Chondrocyte (in vitro differentiated cells): ENCODE measurements at places on chromosomes 7 and 10. TPM values are rescaled to one million over a fixed set of nuclear protein-coding genes. Genes with fewer than 3 reads are reported as not detected.
A peak's percentile ranks its signal among the peaks of the same experiment; 100 is the strongest.

GRCh38 chr7:106216517-106216922, 68.3 kb downstream of the NAMPT start:
- no peaks in the 10 kb centered on the region for H3K36me3 ChIP-seq
- H3K27ac ChIP-seq = peak overlapping the region; percentile 92
- H3K4me1 ChIP-seq = peaks cover 21% of the 10 kb centered on the region
- no peak for DNase-seq
- H3K4me3 ChIP-seq = no peak overlapping the region

DNA sequence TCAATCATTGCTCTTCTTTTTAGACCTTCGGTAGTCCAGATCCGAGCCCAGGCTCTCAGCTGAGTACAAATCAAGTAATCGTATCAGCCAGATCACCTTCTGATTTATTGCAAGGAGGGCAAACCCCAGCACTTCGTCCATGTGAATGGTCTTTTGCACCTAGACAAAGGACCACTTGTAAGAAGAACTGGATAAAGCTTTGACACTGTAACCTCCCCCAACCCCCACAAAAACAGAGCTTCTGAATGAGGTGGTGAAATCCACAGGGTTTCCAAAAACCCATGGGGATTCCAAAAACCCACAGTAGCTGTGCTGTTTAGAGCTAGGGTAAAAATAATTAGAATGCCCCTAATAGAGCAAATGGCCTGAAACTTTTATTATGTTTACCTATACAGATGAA, 148.8 kb upstream of the ODAD2 start:
- DNase-seq = no peak
- H3K27ac ChIP-seq = no peak overlapping the region
- H3K4me1 ChIP-seq = peaks cover 4% of the 10 kb centered on the region
- H3K4me3 ChIP-seq = no peak overlapping the region
- H3K27me3 ChIP-seq = no peaks in the 10 kb centered on the region

DNA sequence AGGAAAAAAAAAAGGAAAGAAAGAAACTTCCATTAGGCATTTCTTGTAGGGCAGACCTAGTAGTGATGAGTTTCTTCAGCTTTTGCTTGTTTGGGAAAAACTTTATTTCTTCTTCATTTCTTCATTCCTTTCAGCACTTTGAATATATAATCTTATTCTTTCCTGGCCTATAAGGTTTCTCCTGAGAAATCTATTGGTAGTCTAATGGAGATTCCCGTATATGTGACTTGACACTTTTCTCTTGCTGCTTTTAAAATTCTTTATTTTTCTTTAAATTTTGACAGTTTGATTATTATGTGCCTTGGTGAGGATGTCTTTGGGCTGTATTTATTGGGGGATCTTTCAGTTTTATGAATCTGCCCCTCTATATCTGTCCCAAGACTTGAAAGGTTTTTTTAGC, 3.9 kb upstream of the BTAF1 start:
- H3K27me3 ChIP-seq = peaks cover 2% of the 10 kb centered on the region
- H3K36me3 ChIP-seq = peaks cover 2% of the 10 kb centered on the region
- peaks cover 12% of the 10 kb centered on the region for H3K4me1 ChIP-seq
- H3K27ac ChIP-seq = no peak overlapping the region
- DNase-seq = no peak

DNA sequence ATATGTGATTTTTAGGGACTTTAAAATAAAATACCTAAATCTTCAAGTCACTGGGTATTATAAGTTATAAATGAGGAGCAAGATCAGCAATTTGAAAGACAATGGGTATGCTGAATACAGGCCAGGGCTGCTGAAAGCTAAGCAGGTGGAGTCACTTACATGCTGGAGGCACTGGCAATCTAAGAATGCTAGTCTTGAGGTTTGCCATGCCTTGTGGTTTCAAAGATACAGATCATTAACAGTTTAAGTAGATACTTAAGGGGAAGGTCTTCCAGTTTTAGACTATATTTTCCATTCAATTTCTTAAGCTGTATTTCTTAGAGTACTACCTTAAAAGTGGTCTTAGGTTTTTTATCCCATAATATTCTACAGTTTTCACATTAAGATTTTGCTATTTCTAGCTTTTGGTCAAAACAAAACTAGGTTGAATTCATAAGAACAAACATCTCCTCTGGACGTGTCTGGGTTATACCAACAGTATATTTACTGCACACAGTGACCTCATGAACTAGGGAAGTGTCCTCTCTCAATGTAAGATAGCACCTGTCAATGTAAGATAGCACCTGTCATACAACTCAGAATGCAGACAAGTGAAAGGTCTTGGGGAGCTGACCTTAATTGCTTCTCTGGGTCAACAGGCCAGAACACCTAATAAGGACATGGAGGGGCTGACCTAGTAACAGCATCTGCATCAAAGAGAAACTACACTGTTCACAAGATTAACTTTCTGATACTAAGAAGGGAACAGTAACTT, 2.0 kb downstream of the SRI start:
- H3K27me3 ChIP-seq = no peaks in the 10 kb centered on the region
- no peak overlapping the region for H3K27ac ChIP-seq
- no peak for DNase-seq
- peak overlapping the region; percentile 82 for H3K4me3 ChIP-seq

DNA sequence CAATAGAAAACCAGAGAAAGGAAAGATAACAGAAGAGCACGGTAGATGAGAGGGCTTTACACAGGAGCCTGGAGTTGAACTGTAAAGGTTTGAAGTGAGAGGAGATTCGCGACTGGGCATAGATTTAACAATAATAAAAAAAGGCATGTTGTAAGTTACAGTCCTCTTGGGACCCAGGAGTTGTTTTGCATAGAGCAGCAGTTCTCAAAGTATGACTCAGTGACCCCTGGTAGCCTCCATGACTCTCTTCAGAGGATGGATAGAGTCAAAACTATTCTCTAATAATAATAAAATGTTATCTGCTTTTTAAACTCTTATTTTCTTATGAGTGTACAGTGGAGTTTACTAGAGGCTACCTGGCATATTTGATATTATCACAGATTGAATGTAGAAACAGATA, 262.3 kb downstream of the SORCS3 start:
- no peak overlapping the region for H3K27ac ChIP-seq
- H3K36me3 ChIP-seq = no peaks in the 10 kb centered on the region
- peaks cover 3% of the 10 kb centered on the region for H3K27me3 ChIP-seq

DNA sequence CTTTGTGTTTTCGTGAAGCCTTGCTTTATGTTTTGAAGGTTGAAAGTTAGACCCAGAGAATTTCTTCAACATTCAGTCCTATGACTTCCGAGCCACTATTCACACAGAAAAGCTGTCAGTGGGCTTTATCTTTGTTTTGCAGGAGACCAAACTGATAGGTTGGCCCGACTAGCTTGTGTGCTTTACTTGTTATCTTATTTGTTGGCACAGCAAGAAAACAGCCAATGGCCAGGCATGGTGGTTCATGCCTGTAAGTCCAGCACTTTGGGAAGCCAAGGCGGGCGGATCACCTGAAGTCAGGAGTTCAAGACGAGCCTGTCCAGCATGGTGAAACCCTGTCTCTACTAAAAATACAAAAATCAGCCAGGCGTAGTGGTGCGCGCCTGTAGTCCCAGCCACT, 16.0 kb upstream of the GDI2 start:
- H3K4me3 ChIP-seq = no peak overlapping the region
- no peaks in the 10 kb centered on the region for H3K27me3 ChIP-seq
- H3K4me1 ChIP-seq = no peaks in the 10 kb centered on the region
- no peaks in the 10 kb centered on the region for H3K36me3 ChIP-seq
- peak; percentile 48 for DNase-seq

GRCh38 chr10:102208311-102209035, 17.6 kb upstream of the ELOVL3 start:
- peaks cover 4% of the 10 kb centered on the region for H3K4me1 ChIP-seq
- peaks cover 2% of the 10 kb centered on the region for H3K27me3 ChIP-seq
- DNase-seq = no peak
- H3K27ac ChIP-seq = no peak overlapping the region
- H3K4me3 ChIP-seq = no peak overlapping the region

DNA sequence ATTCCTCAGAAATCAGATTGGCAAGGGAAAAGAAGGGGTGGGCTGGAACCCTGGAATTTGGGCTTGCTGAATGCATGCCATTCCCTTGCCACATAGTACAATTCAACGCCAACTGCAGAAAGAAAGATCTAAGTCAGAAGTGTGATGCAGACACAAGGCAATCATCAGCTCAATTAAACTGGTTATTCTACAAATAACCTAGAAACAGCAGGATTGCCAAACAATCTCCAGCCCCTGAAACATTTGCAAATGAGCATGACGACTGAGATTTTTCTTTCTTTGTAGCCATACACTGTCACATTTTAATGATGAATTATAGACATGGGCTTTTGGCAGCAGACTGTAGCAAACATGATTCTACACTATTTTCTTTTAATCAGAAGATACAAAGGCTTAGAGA, 16.5 kb upstream of the CREB5 start:
- no peak overlapping the region for H3K4me3 ChIP-seq
- no peak for DNase-seq
- no peaks in the 10 kb centered on the region for H3K4me1 ChIP-seq
- peaks cover 9% of the 10 kb centered on the region for H3K27me3 ChIP-seq
- no peak overlapping the region for H3K27ac ChIP-seq

DNA sequence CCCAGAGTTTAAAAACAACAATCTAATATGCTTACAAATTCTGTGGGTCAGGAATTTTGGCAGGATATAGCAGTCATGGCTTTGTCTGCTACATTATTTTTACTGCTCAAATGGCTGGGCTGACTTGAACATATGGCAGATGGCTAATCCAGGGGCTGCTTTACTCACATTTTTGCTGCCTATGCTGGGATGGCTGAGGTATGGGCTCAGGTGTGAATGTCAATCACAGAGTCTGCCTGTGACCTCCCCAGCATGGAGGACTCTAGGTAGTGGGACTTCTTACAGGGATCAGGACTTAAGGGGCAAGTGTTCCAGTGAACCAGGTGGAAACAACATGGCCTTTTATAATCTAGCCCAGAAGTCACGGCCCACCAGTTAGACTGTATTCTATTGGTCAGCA, 4.4 kb upstream of the FKBP9 start:
- H3K36me3 ChIP-seq = no peaks in the 10 kb centered on the region
- H3K4me1 ChIP-seq = peaks cover 4% of the 10 kb centered on the region

- H3K27ac ChIP-seq = no peak overlapping the region
- no peak for DNase-seq
- peaks cover 2% of the 10 kb centered on the region for H3K27me3 ChIP-seq
- no peaks in the 10 kb centered on the region for H3K36me3 ChIP-seq
Observed at GRCh38 chr10:11721806-11722205, 20.4 kb upstream of the ECHDC3 start.

GRCh38 chr7:30231271-30231670, 53.1 kb upstream of the ZNRF2 start:
- no peaks in the 10 kb centered on the region for H3K36me3 ChIP-seq
- H3K27ac ChIP-seq = no peak overlapping the region
- DNase-seq = no peak
- peaks cover 15% of the 10 kb centered on the region for H3K4me1 ChIP-seq

DNA sequence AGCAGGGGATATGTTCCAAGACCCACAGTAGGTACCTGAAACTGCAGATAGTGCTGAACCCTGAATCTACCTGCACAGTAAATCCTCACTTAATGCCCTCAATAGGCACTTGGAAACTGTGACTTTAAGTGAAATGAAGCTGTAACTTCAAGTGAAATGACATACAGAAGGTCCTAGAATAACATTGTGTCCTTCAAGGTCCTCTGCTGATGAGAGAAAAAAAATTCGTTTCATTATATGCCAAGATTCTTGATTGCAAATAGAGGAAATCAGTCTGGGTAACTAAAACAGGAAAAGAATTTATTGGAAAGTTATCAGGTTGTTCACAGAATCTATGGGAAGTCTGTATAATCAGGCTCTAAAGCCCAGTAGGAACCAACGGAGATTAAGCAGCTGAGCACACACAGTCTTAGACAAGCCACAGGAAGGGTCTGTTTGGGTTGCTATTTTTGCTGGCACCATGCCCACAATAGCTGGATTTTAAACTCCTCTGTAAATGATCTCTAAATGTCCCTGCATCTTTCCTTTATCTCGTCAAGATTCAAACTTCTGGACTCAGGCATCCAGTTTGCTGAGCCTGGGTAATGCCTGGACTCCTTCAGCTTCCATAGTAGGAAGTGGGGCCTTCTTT, 57.5 kb downstream of the EXOC4 start:
- no peaks in the 10 kb centered on the region for H3K27me3 ChIP-seq
- DNase-seq = no peak
- peaks cover 23% of the 10 kb centered on the region for H3K4me1 ChIP-seq
- H3K36me3 ChIP-seq = peaks cover 26% of the 10 kb centered on the region

GRCh38 chr10:117757086-117757720, 214.7 kb downstream of the EMX2 start:
- peaks cover 17% of the 10 kb centered on the region for H3K27me3 ChIP-seq
- H3K36me3 ChIP-seq = no peaks in the 10 kb centered on the region
- H3K4me1 ChIP-seq = peaks cover 7% of the 10 kb centered on the region
- DNase-seq = no peak
- no peak overlapping the region for H3K4me3 ChIP-seq

GRCh38 chr10:78578929-78579328, 489.8 kb upstream of the ZMIZ1 start:
- no peak overlapping the region for H3K4me3 ChIP-seq
- H3K36me3 ChIP-seq = no peaks in the 10 kb centered on the region
- DNase-seq = no peak
- peaks cover 4% of the 10 kb centered on the region for H3K27me3 ChIP-seq

- peaks cover 72% of the 10 kb centered on the region for H3K4me1 ChIP-seq
- H3K4me3 ChIP-seq = peak overlapping the region; percentile 60
- no peak for DNase-seq
- peak overlapping the region; percentile 91 for H3K27ac ChIP-seq
Observed at GRCh38 chr10:69327463-69328379, 49.4 kb downstream of the HK1 start.

GRCh38 chr10:104750291-104750690, 109.2 kb downstream of the SORCS3 start:
- no peaks in the 10 kb centered on the region for H3K27me3 ChIP-seq
- no peaks in the 10 kb centered on the region for H3K4me1 ChIP-seq
- DNase-seq = no peak
- H3K4me3 ChIP-seq = no peak overlapping the region
- no peaks in the 10 kb centered on the region for H3K36me3 ChIP-seq
- no peak overlapping the region for H3K27ac ChIP-seq

- H3K27ac ChIP-seq = no peak overlapping the region
- no peak for DNase-seq
- no peak overlapping the region for H3K4me3 ChIP-seq
- H3K36me3 ChIP-seq = no peaks in the 10 kb centered on the region
Observed at GRCh38 chr10:9992661-9993060, 1025.0 kb upstream of the CELF2 start.

GRCh38 chr7:34100661-34101060, 195.3 kb downstream of the BMPER start:
- no peaks in the 10 kb centered on the region for H3K27me3 ChIP-seq
- no peak overlapping the region for H3K4me3 ChIP-seq
- peaks cover 10% of the 10 kb centered on the region for H3K4me1 ChIP-seq
- no peak for DNase-seq
- H3K27ac ChIP-seq = no peak overlapping the region
- no peaks in the 10 kb centered on the region for H3K36me3 ChIP-seq

- H3K4me3 ChIP-seq = no peak overlapping the region
- no peak overlapping the region for H3K27ac ChIP-seq
- H3K4me1 ChIP-seq = peaks cover 29% of the 10 kb centered on the region
- no peaks in the 10 kb centered on the region for H3K36me3 ChIP-seq
- DNase-seq = no peak
- H3K27me3 ChIP-seq = no peaks in the 10 kb centered on the region
Observed at GRCh38 chr7:85471740-85472139, 284.9 kb upstream of the SEMA3D start.

Gene ATOH7
- total RNA-seq = not detected in 3 replicates

Gene HOXA2
- total RNA-seq = 8.3 to 10.2 TPM in 2 of 3 replicates, not detected in the other

Gene CPN1
- not detected in 3 replicates for total RNA-seq

Gene BTRC
- total RNA-seq = 28.6 to 29.7 TPM (median 29.3 TPM) in 3 replicates
